Panc1 (cell line): ENCODE measurements at places on chromosomes 6 and 20.

DNA sequence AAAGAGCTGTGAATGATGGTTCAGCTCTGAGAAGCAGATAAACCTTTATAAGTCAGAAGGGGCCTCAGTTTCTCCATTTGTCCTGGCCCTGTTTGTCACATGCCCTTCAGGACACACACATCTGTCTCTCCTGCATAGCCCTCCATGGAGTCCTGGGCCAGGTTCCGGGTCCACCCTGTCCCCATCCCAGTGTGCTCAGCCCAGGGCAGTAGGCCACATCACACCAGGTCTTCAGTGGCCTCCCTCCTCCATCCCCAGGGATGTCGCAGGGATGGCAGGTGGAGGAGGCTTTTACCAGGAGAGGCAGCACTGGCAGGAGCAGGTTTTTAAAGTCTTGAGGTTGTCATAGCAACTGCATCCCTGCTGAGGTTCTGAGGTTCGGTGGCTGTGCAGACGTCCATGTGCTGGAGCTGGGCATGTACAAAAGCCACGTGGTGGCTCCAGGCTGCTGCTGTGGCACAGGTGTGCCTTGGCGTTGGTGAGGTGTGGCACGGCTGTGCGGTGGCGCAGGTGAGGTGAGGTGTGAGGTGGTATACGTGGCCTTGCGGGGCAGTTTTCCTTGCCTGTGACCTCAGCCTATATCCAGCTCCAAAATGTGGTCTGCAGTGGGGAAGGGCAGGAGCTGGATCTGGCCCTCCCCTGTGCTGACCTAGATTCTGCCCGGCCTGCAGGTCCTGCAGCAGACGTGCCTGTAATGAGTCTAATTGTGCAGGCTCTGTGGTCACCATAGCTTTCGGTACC is 8.0 kb upstream of the NPBWR2 start:
- DNase-seq, result no peak

DNA sequence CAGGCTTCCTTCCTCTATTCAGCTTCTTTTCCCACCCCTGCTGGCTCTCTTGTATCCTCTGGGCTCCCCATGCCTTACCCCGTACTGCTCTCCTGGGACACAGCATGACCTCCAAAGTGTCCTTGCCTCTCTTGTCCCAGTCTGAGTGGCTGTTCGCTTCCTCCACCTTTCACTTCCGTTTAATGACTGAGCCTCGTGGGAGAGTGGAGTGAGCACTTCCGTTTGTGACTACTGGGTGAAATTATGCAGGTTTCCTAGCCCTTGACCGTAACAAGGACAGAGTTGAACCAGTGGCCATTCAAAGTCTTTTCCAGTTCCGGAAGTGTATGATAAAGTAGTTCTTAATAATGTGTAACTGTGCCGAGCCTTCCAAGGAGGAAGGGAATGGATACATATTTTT is 109.2 kb downstream of the ARID1B start:
- DNase-seq, result no peak

DNA sequence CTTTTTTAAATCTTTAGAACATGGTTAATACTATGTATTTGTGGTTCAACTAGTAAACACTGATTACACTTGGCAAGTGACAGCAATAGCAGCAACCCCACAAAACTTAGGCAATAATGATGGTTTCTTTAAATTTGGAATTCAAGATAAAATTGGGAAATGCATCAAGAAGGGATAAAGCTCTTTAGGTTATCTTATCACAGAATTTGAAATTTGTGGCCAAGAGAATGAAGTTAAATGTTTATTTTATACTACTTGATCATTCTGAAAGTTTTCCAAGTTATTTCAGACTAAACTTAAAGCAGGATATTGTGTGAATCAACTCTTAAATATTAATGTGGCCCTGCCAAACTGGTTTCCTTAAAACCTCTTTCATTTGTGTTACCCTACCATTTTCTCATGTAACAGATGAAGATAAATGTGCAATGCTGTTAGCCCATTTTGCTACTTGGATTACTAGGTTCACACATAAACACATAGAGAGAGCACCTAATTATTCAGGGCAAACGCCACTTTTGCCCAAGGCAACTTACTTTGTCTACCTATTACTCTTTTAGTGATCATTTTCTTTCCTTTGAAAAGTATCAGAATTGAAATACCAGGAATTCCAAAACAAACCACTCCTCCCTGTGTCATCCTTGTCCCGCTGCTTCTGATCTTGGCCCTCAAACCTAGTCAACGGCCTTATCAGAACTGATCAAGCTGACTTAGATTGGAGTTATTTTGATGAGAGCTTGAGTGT is 186.7 kb upstream of the TENT5A start:
- DNase-seq, result no peak

DNA sequence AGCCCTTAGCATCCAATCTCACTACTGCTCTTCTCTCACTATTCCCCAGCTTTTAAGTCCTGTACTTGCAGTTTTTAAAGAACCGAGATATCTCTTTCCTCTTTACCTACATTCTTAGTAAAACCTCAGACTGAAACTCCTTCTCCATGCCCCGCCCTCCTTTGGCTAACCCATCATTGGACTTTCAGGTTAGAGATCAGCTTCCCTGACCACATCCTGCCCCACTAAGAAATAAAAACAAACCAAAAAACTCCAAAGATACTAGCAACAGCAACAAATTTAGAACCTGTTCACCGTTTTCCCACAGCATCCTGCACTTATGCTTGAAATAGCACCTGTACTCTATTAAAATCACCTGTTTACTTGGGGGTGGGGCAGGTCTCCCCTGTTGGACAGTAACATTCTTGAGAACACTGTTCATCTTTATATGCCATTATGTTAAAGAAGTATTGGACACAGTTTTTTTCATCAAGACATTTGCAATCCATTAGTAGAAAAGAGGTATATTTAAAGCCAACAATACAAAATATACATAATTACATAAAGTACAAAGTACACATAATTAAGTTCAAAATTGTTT is 16.3 kb upstream of the SMAP1 start:
- DNase-seq, result no peak

DNA sequence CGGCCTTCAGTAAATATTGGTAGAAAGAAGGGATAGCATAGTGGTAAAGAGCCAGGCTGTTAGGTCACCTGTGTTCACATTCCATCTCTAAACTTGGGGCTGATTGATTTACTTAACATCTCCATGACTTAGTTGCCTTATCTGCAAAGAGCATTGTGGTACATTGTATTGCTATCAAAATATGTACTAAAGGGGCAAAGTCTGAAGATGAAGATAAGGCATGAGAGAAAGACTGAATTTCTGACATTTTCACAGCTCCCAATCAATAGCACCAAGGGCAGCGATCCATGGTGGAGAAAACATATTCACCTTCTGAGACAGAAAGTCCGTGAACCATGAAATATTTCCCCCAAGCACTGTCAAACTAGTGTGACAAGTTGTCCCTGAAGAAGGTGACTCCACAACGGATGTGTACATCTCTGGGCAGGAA is 223.3 kb upstream of the STXBP5 start:
- DNase-seq, result no peak

DNA sequence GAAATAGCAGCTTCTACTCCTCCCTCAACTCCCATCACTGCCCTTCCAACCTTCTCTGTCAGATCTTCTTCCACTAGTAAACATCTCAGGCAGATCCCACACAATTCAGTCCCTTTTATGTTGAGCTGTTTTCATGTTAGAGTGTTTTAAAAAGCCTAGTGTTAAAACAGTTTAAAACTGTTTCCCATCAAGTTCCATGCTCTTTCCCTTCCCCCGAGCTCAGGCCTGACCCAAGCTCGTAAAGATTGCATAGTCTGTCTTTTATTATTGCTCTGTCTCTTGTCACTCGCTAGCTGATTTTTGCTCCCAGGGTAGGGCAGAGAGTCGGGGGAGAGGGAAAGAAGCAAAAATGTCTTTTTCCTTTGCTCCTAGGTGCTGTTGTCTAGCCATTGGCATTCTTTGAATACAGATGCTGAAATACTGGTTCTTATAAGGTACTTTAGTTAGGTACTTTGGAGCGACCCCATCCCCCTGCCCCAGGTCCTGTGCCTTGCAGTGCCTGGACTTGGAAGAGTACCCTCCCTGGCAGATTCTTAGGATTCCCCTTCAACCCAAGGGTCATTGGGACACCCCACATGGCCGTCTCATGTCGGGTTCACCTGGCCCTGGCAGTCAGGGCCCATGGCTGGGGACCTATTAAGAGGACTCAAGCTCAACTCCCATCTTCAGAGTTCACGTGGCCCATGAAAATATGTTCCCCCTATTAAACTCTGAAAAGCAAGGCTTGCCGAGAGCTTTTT is 101.2 kb upstream of the ARMC2 start:
- DNase-seq, result no peak

DNA sequence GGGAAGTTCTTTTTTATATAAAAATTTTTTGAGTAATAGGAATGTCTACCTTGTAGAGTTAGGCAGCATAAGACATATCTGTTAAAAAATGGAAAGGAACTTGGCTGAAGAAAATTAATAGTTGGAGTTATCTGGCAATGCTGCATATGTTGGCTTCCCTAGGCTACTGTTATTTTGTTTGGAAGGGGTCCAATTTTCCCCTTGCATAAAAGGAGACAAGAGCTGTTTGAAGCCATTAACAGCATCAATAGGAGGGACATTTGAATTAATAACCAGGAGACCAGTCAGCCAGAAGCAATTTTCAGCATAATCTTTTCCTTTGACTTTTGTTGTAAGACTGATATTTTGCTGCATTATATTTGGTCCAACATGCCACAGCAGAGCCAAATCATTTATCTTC is 80.9 kb upstream of the TAB2 start:
- no peak for DNase-seq

DNA sequence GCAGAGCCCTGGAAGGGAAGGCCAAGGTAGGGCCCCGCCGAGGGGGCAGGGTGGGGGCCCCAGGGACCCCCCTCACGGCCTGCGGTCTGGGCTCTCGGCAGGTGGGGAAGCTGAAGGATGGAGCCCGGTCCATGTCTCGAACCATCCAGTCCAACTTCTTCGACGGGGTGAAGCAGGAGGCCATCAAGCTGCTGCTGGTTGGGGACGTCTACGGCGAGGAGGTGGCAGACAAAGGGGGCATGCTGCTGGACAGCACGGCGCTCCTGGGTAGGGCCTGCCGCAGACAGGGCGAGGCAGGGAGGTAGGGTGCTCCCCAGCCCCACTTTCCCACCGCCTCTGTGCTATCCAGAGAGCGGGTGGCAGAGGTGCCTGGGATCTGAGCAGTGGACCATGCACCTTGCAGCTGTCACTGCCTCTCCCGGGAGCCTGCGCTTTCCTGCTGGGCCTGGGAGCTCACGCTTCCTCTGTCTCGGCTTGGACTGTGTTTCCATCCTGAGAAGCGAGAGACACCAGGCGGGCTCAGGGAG is 83.1 kb downstream of the SYNJ2 start:
- DNase-seq, result no peak

- DNase-seq, result no peak
Measured at GRCh38 chr6:133062696-133063306, 178.4 kb upstream of the EYA4 start.

DNA sequence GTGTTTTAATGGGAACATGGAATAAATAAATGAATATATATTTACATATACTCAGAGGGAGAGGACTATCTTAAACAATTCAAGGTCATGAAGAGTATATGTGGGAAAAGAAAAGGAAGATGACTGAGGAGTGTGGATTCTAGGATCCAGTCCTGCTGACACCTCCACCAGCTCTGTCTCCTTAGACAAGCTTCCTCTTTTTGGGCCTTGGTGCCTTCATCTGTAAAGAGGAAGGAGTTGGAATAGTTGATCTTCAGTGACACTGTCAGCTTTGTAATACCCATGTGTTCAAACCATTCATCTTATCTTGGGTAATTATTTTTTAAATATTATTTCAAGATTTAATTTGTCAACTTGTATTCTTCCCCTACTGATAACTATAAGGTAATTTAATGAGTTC is 338.0 kb downstream of the ADGRB3 start:
- DNase-seq, result no peak
